Thoracic aorta (tissue), 2 donors: ENCODE measurements at places on chromosomes 7 and 10. TPM values are rescaled to one million over a fixed set of nuclear protein-coding genes. Genes with fewer than 3 reads are reported as not detected.

The LRRD1 gene
- total RNA-seq = not detected

The ENKUR gene
- total RNA-seq = 1.1 TPM

The DNA2 gene
- 5.1 TPM for total RNA-seq

The MSS51 gene
- total RNA-seq = 3.5 TPM

The PCGF6 gene
- 7.0 TPM for total RNA-seq

The EPHB4 gene
- 29.4 TPM for total RNA-seq

The TYW1B gene
- 6.8 TPM for total RNA-seq

DNA sequence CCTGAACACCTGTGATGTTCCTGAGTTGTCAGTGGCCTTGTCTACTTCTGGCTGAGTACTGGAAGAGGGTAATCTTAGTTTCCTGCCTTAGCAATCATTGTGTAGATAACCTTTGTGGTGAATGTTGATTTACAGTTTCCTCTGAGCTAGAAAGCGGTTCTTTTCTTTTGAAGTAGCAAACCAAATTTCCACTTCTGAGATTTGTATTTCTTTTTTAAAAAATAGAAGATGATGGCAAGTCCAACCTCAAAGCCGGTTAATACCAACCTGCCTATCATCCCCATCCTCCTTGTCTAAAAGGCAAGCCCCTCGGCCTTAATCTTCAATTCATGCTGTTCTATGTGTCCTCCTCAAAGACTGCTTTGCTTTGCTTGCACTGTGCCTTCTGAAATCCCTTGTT is 12.5 kb upstream of the PALS2 start:
- no peak overlapping the region for H3K27ac ChIP-seq
- no peaks in the 10 kb centered on the region for H3K27me3 ChIP-seq
- no peak for DNase-seq

GRCh38 chr10:102665904-102666509 is 21.7 kb downstream of the TRIM8 start:
- no peaks in the 10 kb centered on the region for H3K27me3 ChIP-seq
- H3K4me3 ChIP-seq = no peak overlapping the region
- peaks cover 20% of the 10 kb centered on the region for H3K4me1 ChIP-seq
- H3K36me3 ChIP-seq = no peaks in the 10 kb centered on the region
- DNase-seq = no peak

DNA sequence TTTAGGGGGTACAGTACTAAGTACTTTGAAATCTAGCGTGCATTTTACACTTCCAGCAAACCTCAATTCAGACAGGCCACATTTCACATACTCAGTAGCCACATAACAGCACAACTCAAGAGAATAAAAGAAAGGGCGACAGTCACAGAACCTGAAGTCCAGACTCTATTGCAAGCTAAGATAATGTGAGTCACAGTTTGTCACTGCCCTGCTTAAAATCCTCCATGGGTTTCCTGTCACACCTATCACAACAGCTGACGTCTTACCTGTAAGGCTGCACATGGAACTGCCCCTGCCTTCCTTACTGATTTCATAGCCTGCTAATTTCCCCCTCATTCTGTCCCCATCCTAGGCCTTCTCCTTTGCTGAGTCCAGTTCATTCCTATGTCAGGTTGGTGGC is 16.1 kb upstream of the CDK14 start:
- no peaks in the 10 kb centered on the region for H3K4me1 ChIP-seq
- H3K36me3 ChIP-seq = no peaks in the 10 kb centered on the region
- H3K4me3 ChIP-seq = no peak overlapping the region
- H3K27ac ChIP-seq = no peak overlapping the region

GRCh38 chr7:155644971-155645509 is 579 bp downstream of the RBM33 start:
- peak overlapping the region; percentile 96 for H3K27ac ChIP-seq
- H3K4me3 ChIP-seq = peak overlapping the region; percentile 99
- no peaks in the 10 kb centered on the region for H3K27me3 ChIP-seq
- no peak for DNase-seq
- peaks cover 4% of the 10 kb centered on the region for H3K36me3 ChIP-seq
- H3K4me1 ChIP-seq = peaks cover 23% of the 10 kb centered on the region

DNA sequence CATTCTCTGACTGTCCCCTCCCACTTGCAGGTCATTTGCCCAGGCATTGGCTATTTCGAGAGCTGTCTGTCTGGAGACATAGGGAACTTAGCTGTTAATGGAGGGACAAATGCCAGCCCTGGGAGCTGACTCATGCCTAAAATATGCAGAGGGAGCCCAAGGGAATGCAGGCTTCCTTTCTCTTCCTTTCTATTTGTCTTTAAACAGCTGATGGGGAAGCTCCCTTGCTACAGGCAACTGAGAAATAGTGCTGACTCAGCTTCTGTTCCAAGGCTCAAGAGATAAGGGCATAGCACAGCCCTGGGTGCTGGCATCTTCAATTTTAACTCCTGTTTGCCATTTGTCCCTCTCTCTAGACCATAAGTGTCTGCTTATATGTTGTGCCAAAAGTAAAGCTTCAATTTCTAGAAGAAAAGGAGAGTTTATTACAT is 82.7 kb upstream of the C1GALT1 start:
- no peak overlapping the region for H3K4me3 ChIP-seq
- H3K4me1 ChIP-seq = no peaks in the 10 kb centered on the region
- peak; percentile 9 for DNase-seq
- no peaks in the 10 kb centered on the region for H3K27me3 ChIP-seq

DNA sequence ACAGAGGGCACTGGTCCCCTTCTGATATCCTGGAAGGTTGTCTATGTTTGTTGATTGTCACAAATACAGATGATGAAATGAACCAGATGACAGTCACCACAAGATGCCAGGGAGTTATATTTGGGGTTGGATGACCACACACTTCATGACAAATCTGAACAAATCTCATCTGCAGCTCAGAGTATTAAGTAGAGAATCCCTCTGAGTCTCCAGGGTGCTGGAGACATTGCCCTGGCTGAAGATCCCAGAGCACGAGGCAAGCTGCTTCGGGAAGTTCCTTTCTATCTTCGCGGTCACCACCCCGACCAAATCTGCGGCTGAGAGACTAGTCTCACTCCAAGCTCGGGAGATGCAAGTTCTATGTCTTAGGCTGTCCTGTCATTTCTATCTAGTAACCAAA is 9.0 kb downstream of the DENND2A start:
- no peaks in the 10 kb centered on the region for H3K27me3 ChIP-seq
- no peaks in the 10 kb centered on the region for H3K36me3 ChIP-seq
- H3K27ac ChIP-seq = no peak overlapping the region
- DNase-seq = no peak
- peaks cover 3% of the 10 kb centered on the region for H3K4me1 ChIP-seq

GRCh38 chr10:72593963-72594362 is 31.9 kb downstream of the MICU1 start:
- H3K4me3 ChIP-seq = no peak overlapping the region
- H3K36me3 ChIP-seq = no peaks in the 10 kb centered on the region
- H3K27me3 ChIP-seq = no peaks in the 10 kb centered on the region
- H3K27ac ChIP-seq = no peak overlapping the region
- DNase-seq = no peak
- no peaks in the 10 kb centered on the region for H3K4me1 ChIP-seq

DNA sequence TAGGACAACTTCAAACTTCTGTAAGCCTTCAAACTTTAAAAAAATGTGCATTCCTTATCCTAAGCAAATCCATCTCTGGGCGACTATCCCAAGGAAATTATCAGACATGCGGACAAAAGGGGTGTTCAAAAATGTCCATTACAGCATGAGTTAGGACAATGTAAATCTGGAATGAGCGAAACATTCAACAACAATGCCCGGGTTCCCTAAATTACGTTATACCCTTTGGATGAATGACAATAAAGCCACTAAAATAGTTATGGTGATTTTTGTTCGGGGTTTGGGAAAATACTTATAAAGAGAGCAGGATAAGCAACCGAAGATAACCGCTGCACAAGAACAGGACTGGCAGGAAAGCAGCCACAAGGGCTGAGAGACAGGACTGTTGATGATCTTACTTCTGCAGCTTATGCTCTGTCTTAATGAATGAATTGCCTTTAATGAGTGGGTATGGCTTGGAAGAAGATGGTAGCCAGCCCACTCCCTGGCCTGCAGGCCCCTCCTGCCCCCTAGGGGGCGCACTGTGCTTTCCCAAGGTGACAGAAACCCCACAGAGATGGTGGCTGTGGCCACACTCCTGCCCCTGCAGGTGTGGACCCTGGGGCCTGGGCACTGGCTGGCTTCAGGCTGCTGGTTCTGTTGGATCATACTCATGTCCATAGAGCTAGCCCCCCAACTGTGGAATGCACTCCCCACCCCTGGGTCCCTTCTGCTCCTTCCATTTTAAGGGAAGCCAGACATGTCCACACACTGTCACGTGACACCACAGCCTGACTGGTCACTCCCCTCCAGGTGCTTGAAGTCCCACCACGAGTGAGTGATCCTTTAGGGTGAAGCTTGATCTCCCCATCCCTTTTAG is 45.0 kb downstream of the ZCCHC24 start:
- H3K27me3 ChIP-seq = no peaks in the 10 kb centered on the region
- peaks cover 94% of the 10 kb centered on the region for H3K4me1 ChIP-seq
- peak overlapping the region; percentile 55 for H3K4me3 ChIP-seq
- H3K27ac ChIP-seq = peak overlapping the region; percentile 88
- no peak for DNase-seq

GRCh38 chr10:82190432-82191260 is 315.7 kb downstream of the NRG3 start:
- H3K4me1 ChIP-seq = no peaks in the 10 kb centered on the region
- DNase-seq = no peak
- no peak overlapping the region for H3K4me3 ChIP-seq
- no peaks in the 10 kb centered on the region for H3K36me3 ChIP-seq
- H3K27ac ChIP-seq = no peak overlapping the region
- no peaks in the 10 kb centered on the region for H3K27me3 ChIP-seq

- no peak overlapping the region for H3K4me3 ChIP-seq
- no peaks in the 10 kb centered on the region for H3K36me3 ChIP-seq
- peaks cover 16% of the 10 kb centered on the region for H3K4me1 ChIP-seq
- DNase-seq = no peak
Observed at GRCh38 chr10:21661087-21661486, 127.1 kb downstream of the MLLT10 start.

GRCh38 chr10:113297226-113297625 is 255.6 kb upstream of the HABP2 start:
- no peaks in the 10 kb centered on the region for H3K4me1 ChIP-seq
- H3K36me3 ChIP-seq = no peaks in the 10 kb centered on the region
- no peak for DNase-seq
- no peak overlapping the region for H3K4me3 ChIP-seq
- H3K27me3 ChIP-seq = no peaks in the 10 kb centered on the region
